Activated T-helper 1 cell treated with anti-CD3 and anti-CD28 coated beads, Interleukin-12 subunit alpha, Interleukin-12 subunit beta, Interleukin-2, Interleukin-4 antibody, amounts not matched to agents 30 ng/mL and 10 ng/mL and 1 ng/mL, durations not matched to agents 14 hours and 24 hours and 36 hours (primary cell): ENCODE measurements at places on chromosomes 5 and 9.

DNA sequence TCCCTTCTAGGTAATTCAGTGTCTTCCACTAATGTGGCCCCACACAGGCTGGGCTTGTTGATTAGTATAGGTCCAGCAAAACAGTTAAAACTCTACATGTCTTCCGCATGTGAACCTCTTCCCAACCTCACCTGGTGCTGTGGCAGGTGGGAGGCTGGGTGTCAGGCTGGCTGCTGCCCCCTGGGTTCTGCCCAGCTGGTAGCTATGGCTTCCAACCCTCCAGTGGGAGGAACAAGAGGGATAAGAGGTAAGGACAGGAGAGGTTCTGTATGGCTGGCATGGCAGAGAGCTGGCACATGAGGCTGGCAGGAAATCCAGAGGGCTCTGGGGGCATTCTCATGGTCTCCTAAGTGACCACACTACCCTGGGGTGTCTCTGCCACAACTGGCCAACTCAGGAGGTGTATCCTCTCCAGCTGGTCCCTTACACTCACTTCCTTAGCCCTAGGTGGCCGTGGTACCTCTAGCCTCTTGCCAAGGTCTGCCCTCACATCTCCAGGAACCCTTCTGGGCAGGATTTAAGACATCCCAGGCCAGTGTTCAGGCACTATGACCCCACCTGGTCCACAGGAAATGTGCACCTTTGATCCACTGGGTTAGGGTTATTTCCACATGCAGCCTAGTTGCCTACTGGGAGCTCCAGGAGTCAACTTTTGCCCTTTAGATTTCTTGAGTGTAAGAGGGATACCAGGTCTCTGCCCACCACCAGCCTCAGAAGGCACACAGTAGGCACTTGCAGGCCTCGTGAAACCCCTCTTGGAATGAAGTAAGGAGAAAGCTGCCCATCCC, 41.7 kb downstream of the AHRR start:
- no peak for DNase-seq

DNA sequence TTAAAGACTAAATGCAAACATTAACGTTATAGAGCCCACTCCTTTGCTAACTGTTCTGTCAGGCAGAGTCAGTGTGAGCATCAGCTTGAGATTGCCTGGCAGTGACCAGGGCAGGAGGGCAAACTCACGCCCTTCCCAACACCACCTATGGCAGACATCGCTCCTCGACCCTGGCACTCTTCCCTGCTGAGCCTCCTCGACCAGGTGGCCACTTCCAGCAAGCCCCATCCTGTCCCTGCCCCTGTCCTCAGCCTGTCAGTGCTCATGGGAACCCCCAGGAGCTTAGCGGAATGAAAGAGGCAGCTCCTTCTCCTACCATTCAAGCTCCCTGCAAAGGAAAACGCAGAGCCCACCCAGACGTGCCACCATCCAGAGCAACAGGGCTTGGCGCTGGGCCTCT, 42.0 kb downstream of the PRRT1B start:
- DNase-seq: no peak

GRCh38 chr9:9102295-9102694, 1302.7 kb upstream of the DMAC1 start:
- no peak for DNase-seq

DNA sequence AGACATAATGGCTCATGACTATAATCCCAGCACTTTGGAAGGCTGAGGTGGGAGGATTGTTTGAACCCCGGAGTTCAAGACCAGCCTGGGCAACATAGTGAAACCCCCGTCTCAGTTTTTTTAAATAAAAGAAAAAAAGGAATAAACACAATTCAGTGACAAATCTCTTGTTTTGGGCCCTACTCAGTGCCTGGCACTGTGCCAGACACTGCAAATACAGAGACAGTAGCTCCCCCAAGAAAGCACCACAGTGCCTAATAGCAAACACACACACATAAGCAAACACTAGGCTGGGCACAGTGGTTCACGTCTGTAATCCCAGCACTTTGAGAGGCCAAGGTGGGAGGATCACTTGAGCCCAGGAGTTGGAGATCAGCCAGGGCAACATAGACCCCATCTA, 49.7 kb upstream of the GRHPR start:
- DNase-seq: no peak

DNA sequence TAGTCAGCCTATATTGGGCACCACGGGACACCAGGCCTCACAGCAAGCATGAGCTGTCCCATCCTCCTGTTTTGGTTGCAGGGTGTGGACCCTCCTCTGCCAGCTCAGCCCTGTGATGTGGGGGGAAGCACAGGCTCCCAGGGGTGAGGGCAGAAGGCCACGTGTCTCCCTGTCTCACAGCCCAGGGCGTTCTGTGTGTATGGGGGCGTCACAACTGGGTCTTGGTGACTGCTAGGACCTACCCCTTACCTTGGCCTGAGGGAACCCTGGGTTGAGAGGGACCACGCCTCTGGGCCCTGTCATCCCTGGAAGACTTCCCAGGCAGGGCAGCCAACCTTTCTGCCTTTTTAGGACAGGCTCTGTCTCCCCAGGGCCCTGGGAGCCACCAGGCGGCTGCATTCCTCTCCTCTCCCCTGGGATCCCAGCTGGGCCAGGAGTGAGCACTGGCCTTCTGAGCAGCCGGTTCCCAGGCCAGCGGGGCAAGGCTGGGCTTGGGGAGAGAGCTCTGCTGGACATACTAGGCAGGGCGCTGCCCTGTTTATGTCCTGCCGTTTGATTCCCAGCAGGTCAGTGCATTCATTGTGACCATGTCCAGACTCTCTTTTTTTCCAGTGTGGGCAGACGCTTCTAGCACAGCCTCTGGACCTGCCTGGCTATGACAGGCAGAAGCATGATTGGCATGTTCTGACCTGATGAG, 97.4 kb downstream of the DAB2IP start:
- DNase-seq: no peak

DNA sequence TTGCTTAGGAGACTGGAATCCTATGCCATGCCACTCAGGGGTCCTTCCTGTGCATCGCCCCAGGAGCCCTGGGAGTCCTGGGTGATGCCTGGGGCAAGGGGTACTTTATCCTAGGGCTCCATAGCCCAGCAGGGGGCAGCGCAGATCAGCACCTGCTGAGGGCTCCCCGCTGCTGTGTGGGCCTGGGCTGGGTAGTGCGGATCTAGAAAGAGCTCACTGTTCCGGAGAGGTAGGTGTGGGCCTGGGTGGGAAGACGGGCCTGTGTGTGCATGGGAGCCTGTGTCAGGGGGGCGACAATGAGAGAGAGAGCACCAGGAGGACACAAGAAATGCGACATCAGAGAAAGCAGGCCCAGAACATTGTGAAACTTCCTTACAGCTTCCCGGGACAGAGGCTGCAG, 11.4 kb upstream of the DAB2IP start:
- DNase-seq: no peak

GRCh38 chr9:130962418-130963316, 23.6 kb upstream of the FIBCD1 start:
- DNase-seq: no peak

- DNase-seq: no peak
These were observed 690.2 kb downstream of the NR2F1-AS1 start for GRCh38 chr5:92890841-92891244.

GRCh38 chr5:39264528-39264927, 45.2 kb upstream of the FYB1 start:
- DNase-seq: peak; percentile 16

DNA sequence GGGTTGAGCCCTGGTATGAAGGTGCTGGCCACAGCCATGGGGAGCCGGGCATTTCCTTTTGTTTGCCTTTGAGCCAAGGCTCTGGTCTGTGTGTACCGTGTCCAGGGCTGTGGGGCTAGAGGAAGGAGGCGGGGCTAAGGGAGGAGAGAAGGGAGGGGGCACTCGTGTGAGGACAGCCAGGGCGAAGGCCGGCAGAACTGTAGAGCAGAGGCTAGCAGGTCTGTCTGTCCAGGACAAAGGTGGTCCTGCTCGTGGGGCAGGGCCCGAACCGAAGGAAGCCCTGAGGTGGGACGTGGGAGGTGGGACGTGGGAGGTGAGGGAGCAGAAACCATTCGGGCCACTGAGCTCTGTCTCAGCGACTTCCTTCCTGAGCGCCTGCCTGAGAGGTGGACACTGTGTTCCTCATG, 41.3 kb upstream of the TESK1 start:
- no peak for DNase-seq

- no peak for DNase-seq
These were observed 38.8 kb downstream of the DNAJB5 start for GRCh38 chr9:35028341-35028740.

DNA sequence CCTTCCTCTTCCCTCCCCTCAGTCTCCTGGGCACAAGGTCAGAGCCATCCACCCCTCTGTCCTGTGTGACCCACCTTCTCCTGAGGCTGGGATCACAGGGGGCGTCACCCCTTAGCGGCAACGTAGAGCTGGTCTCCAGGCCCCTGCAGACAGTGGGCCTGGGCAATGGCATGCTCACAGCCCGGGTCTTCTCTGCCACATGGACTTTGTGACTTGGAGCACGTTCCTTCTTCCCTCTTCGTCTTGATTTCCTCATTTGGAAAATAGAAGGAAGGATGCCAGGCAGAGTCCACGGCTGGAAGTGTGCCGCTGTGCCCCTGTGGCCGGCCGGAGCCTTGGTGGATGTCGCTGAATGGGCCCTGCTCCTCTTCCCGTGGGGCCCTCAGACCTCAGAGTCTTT, 10.0 kb downstream of the RXRA start:
- no peak for DNase-seq

DNA sequence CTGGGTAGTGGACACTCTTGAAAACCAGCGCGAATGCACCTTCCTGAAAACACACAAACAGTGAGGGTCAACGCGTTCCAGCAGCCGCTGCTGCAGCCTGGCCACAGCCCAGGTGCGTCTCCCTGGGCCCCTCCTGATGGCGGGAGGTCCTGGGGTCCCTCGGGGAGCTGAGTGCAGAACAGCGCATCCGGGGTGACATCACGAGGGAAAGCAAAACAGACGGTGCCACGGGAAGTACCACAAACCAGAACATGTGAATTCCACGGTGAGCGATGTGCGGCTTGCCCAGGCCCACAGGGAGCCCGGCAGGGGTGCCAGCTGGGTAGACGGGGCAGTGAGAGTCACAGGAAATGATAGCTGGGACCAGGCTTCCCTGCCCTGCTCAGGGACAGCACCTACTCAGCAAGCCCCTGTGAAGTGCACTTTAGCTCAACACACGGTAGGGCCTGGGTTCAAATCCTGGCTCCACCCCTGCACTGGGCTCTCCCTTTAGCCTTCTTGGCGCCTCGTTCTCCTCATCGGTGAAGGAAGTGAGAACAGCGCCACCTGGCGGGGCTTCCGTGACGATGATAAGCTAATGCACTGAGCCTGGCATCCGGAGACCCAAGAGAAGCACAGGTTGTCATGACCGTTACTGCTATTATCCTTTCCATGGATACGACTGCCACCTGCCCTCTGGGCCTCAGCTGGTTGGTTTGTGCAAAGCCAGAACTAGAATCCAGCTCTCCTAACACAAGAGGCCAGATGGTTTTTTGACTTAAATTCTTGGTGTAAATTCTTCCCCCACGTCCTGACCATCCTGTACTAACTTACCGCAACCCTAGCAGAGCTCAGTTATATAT, 24.6 kb downstream of the GFPT2 start:
- peak; percentile 67 for DNase-seq

DNA sequence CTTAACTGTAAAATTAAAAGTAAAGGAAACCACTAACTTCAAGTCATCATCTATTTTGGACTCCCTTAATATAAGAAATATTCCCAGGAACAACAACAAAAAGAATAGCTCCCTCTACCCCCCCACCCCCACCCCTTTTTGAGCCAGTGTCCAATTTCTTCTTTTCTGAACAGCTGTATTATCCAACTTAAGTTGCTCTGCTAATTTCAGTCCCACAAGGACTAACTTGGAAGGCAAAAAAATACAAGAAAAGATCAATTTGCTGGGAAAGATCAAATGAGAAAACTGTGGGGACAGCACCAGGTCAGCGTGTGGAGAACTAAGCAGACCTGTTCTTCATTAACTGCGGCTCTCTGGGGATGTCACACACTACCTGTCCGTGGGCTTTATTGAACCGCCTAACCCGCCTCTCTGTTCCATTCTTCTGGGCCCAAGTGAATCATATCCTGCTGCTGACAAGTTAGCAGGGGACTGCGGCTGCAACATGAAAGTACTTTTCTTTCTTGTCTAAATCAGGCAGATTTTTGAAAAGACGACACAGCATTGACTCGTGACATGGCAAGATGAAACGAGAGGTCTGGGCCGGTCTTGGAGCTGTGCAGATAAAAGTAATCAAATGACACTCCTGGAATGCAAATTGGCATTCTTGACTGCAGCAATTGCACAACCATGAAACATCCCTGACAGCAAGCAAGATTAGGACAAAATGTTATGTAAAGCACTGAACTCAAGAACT, 2.7 kb downstream of the BNC2 start:
- DNase-seq: no peak

DNA sequence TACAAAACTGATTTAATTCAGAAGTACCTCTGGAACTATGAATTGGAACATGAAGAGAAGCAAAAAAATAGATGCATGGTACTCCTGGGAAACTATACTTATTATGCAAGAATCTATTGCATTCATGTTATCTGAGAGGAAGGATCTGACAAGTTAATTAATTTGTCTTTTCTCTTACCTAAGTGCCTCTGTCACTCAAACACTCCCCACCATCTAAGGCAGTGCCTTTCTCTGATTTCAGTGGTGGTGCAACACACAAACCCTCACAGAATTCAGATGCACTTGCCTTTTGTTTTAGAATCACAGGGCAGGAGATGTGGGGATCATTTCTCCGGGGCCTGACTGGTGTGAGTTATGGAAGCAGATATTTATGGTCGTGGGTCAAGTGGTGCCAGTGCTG, 52.5 kb upstream of the C9orf72 start:
- DNase-seq: no peak

DNA sequence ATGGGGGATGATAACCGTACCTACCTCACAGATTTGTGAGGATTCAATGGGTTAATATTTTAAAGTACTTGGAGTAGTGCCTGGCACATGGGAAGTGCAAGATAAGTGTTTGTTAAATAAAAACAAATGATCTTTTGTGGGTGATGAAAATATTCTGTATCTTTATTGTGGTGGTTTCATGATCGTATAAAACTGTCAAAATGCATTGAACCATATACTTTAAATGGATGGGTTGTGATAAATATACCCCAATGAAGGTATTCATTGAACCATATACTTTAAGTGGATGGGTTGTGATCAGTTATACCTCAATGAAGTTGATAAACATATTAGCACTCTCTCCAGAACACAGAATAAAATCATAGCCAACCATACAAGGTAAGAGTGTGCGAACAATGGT, 234.5 kb downstream of the CRB2 start:
- no peak for DNase-seq
